ENCODE measurements at places on chromosomes 5 and 9.

DNA sequence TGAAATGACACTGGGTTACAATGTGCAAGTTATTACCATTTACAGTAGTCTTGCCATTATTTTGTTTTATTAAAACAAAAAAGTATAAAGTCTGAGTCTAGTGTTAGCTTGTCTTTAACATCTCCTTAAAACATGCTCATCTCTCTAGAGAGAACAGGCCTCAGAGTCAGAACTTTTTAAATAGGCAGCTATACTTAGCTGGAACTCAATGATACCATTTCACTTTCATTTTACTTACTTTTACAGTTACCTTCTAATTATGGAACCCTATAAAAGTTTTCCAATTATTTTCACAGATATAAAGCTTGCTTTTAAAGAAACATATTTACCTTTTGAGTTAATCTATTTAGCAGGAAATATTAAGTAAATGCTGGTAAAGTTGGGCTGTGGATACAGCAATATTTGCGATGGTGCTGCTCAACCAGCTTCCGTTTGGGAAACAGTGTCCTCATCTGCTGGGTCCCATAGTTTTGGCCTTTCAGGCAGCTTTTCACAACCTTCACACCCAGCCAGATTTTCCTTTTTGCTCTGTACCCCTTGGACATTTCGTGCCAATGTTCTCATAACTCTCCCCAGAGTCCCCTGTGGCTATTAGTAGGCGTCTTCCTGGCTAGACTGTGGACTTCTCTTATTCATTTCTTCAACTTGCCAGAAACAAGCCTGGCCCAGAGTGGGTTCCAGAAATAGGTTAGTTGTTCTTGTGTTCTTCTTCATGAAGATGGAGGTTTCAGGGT is 36.3 kb upstream of the UBTD2 start:
- no peak for DNase-seq

DNA sequence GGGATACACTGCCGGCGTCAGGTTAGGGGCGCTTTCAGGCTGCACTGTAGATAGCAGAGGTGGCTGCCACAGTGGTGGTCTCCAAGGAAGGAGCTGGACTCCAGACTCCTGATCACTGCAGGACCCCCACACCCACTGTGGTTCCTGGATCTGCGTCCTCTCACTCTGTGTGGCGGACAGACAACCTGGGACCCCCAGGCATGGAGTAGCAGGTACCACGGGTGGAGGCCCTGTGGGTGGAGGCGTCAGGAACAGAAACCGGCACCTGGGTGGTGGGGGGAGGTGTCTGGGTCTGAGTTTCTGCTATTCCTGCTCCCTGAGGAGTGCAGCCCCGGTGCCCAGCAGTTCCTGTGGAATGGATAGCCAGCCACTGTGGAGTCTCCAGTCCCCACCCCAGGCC is 75.1 kb upstream of the PCAT7 start:
- no peak for DNase-seq

DNA sequence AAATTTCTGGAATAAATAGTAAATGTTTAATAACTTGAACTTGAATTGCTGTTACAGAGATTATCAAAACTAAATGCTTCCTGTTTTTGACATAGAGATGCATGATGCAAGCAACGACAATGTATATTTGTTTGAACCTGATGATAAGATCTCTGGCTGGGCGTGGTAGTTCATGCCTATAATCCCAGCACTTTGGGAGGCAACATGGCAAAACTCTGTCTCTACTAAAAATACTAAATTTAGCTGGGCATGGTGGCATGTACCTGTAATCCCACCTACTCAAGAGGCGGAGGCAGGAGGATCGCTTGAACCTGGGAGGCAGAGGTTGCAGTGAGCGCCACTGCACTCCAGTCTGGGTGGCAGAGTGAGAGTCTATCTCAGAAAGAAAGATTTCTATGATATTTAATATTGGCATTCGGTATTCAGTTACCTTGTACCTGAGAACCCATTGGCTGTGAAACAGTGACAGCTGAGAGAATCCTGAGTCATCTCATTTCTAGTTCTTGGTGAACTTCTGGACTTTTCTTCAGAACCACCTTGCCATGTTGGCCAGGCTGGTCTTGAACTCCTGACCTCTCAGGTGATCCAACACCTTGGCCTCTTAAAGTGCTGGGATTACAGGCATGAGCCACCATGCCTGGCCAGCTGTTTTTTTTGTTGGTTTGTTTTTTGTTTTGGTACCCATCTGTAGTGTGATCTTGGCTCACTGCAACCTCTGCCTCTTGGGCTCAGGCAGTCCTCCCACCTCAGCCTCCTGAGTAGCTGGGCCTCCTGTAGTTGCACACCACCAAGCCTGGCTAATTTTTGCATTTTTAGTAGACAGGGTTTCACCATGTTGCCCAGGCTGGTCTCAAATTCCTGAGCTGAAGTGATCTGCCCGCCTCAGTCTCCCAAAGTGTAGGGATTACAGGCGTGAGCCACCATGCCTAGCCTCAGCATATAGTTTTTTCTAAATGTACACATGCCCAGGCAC is 10.0 kb upstream of the FGF18 start:
- no peak for DNase-seq

DNA sequence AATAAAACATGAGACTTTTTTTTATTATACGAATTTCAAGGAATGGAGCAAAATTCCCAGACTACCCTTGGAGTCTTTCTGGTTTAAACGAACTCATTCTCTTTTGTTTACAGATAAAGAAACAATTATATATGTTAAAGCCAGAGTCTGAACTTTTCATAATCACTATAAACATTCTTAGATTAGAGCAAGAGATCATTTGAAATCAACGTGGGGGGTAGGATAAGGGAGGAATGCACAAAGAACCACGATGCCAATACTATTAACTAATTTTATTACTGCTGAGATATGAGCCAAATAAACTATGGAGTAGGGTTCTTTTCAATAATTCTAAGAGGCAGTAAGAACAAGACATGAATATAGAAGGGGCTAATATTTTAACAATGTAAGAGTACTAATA is 148.0 kb upstream of the FREM1 start:
- DNase-seq, result no peak

DNA sequence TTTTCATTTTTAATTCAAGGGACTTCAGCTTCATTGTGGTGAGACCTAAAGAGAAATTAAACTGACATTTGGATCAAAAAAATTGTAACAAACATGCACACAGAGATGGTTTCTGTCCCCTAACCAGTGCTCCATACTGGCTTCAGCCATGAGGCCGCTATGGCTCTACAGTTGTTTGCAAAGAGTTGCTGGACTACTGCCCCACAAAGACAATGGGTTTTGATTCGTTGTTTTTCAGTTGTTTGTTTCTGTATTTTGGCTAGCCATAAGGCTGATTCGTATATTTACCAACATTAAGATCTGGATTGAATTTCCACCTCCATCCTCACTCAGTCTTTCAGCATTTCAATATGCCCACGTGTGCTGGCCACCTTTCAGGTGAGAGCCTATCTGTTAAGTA is 163.7 kb upstream of the KIF2A start:
- no peak for DNase-seq

- no peak for DNase-seq
These were observed 346.9 kb upstream of the TLE4 start for GRCh38 chr9:79224672-79225433.

GRCh38 chr5:133232911-133233310 is 181.1 kb downstream of the HSPA4 start:
- DNase-seq, result no peak

DNA sequence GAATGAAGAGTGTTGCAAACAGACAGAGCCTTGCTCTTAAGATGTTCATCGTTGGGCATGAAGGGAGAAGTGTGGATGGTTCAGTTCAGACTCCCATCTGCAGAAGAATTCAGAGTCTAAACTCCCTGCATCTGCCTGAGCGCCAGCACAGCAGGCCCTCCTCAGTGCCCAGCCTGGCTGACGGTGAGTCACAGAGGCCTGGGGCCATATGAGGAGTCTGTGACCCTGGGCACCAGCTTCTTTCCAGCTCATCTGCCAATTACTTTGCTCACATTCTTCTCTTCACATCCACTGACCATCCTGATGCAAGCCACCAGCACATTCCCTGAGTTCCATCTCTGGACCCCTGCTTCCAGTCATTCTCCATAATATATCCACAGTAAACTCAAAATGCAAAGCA is 401.1 kb upstream of the TRPC7 start:
- no peak for DNase-seq

GRCh38 chr9:125966959-125967711 is 220.0 kb downstream of the PBX3 start:
- peak; percentile 29 for DNase-seq

DNA sequence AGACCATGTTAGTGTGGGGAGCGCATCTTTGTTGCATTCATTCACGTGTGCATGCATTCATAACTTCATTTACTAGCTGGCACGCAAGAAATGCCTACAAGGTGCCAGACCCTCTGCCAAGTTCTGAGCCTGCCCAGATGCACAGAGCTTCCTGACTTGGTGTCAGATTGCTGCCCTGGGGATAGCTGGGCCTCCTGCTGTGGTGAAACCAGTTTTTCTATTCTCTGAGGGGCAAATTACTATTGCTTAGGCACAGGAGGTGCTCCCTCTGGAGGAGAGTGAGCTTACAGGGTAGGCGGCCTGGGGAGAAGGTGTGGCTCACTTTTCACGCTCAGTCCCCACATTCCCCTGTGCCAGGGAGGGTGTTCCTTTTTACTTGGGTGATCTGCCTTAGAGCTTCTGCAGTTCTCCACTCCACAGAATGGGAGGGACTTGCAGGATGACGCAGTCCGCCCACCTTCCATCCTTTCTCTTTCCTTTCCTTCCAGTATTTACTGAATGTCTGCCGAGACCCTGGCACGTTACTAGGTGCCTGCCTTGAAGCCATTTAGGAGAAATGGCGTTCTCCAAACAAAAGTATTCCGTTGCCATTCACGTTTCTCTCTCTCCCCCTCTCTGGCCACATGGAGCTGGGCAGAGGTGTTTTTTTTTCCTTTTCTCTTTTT is 27.9 kb upstream of the CTNNA1 start:
- DNase-seq, result no peak

GRCh38 chr9:113461285-113461684 is 2.2 kb upstream of the RGS3 start:
- no peak for DNase-seq

GRCh38 chr9:35962126-35962906 is 4.4 kb upstream of the OR2S2 start:
- DNase-seq, result no peak

GRCh38 chr9:137761793-137762192 is 115.8 kb upstream of the CACNA1B start:
- no peak for DNase-seq

DNA sequence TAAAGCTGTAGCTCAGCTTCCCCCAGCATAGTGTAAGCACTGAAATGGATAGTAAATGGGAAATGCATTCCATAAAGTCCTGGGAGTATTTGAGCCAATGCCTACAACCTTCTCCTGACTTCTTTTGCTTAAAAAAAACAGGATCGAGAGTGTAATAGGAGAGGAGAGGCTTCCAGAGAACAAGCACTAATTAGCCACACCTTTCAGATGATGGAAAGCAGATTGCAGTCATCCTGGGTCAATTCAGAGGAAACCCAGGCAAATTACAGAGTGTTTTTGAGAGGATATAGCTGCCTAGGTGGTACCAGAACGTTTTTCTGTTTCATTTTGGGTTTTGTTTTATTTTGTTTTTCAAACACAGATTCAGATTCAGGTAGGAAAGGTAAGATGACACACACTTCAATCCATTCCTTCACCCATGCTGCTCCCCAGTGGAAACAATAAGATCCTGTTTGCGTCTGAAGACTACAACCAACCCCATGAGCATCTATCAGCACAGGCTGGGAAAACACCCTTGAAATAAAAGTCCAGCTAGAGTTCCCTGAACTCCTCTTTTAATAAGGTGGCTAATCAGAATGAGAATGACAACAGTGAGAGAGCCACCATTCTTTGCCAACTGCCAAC is 95.6 kb downstream of the RFK start:
- no peak for DNase-seq

DNA sequence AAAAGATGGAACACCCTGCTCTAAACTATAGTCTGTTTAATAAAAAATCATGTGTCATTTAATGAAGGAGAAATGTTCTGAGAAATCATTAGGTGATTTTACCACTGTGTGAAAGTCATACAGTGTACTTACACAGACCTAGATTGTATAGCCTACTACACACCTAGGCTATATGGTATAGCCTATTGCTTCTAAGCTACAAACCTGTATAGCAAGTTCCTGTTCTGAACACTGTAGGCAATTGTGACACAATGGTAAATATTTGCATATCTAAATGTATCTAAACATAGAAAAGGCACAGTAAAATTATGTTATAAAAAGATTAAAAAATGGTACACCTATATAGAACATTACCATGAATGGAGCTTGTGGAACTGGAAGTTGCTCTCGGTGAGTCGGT is 40.6 kb downstream of the EFNA5 start:
- no peak for DNase-seq

DNA sequence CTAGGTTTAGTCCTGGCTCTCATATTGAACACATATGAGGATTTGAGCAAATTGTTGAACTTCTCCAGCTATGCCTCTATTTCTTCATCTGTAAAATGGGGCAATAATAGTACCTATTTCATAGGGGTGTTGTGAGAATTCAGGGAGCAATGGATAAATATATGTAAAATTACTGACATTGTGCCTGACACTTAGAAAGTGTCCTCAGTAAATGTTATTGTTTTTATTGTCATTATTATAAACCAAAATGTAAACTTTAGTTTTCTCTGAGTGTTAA is 101.7 kb downstream of the ANGPTL2 start:
- no peak for DNase-seq

- DNase-seq, result no peak
These were observed 946 bp upstream of the LTC4S start for GRCh38 chr5:179792612-179793467.

GRCh38 chr9:21402386-21403251 is 6.3 kb upstream of the IFNA8 start:
- no peak for DNase-seq

GRCh38 chr9:20649381-20649780 is 27.1 kb upstream of the MLLT3 start:
- DNase-seq, result no peak

- DNase-seq, result no peak
These were observed 18.3 kb downstream of the MARCHF3 start for GRCh38 chr5:127011961-127012644.

- no peak for DNase-seq
These were observed 47.2 kb downstream of the EBF1 start for GRCh38 chr5:159052401-159053011.

GRCh38 chr5:131394128-131394527 is 130.3 kb downstream of the CDC42SE2 start:
- DNase-seq, result peak; percentile 79

All from activated CD4-positive, alpha-beta T cell treated with anti-CD3 and anti-CD28 coated beads, Interleukin-2, Interleukin-6, amounts not matched to agents 100 ng/mL and 50 ng/mL, durations not matched to agents 16 hours and 8 hours (primary cell).